ENCODE measurements at places on chromosomes 6 and 20.

- no peak for DNase-seq
These were observed 63.6 kb downstream of the DLGAP4 start for GRCh38 chr20:36369739-36370138.

- DNase-seq: no peak
These were observed 84.7 kb downstream of the CD164 start for GRCh38 chr6:109297406-109298110.

DNA sequence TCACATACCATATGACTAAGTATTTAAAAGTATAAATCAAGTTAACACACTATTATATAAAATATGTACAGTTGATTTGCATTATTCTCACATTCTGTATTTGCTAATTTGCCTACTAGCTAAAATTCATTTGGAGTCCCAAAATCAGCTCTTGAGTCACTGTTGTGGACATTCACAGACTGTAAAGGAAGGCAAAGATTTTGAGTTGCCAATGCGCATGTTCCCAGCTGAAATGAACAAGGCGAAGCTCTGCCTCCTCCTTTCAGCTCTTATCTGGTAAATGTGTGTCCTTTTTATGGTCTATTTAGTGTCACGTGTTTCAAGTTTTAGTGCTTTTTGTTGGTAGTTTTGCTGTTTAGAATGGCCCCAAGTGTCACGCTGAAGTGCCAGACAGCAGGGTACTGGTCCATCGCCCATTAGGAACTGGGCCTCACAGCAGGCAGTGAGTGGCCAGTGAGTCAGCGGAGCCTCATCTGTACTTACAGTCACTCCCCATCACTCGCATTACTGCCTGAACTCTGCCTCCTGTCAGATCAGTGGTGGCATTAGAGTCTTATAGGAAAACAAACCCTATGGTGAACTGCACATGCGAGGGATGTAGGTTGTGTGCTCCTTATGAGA, 87.2 kb upstream of the ADTRP start:
- no peak for DNase-seq

GRCh38 chr20:48823960-48824498, 3.8 kb downstream of the PREX1 start:
- DNase-seq: peak; percentile 43

- peak; percentile 57 for DNase-seq
These were observed 35.0 kb upstream of the DSN1 start for GRCh38 chr20:36808317-36809257.

- no peak for DNase-seq
These were observed 9.7 kb downstream of the CST7 start for GRCh38 chr20:24958506-24959385.

DNA sequence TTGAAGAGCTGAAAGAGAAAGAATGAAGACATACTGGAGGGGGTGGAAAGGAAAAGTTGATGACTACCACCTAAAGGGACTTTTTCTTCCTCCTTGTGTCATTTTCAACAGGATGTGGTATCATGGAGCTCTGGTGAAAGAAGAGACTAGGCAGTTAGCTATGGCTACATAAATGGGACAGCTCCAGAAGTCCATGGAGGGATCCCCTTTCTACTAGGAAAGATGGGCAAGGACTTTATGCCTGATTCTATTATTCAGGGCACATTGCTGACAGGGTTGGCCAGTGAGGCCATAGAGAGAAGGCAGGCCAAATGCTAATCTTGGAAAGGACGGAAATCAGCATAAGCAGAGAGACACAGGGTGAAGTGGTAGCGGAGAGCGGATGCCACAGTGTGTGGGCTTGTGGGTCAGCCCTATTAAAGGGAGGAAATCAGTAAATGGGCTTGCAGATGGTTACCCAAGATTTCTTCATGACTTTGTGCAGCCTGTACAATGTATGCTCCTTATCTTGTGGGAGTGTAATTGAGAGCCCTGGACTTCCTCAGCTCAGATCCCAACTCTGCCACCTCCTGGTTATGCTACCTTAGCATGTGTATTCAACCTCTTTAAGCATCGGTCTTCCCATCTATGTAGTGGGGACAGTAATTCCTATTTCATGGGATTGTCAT, 77.4 kb upstream of the TMEM170B start:
- no peak for DNase-seq

DNA sequence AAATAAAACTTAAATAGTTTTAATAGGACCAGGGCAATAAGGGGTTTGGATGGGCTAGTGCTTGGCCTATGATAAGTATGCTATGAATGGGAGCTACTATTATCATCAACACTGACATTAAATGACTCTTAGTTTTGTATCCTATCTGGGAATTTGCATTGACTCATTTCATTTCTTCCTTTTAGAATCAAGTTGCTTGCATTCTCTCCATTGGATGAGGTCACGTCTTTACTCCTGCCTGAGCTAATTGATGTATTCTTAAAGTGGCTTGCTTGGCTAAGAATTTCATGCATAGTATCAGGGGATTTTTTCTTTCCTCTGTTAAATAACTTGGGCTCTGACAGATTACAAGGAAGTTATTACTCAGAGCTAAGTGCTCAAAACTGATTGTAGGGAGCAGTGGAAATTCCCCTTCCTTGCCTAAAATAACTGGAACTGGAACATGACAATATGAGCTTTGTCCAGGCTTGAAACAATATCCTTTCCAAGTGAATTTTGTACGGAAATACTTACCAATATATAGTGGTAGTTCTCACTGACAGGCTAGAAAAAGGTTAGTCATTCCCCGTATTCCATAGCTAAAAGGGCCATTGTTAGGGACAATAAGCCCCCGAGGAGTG, 169.9 kb downstream of the BCAS1 start:
- no peak for DNase-seq

DNA sequence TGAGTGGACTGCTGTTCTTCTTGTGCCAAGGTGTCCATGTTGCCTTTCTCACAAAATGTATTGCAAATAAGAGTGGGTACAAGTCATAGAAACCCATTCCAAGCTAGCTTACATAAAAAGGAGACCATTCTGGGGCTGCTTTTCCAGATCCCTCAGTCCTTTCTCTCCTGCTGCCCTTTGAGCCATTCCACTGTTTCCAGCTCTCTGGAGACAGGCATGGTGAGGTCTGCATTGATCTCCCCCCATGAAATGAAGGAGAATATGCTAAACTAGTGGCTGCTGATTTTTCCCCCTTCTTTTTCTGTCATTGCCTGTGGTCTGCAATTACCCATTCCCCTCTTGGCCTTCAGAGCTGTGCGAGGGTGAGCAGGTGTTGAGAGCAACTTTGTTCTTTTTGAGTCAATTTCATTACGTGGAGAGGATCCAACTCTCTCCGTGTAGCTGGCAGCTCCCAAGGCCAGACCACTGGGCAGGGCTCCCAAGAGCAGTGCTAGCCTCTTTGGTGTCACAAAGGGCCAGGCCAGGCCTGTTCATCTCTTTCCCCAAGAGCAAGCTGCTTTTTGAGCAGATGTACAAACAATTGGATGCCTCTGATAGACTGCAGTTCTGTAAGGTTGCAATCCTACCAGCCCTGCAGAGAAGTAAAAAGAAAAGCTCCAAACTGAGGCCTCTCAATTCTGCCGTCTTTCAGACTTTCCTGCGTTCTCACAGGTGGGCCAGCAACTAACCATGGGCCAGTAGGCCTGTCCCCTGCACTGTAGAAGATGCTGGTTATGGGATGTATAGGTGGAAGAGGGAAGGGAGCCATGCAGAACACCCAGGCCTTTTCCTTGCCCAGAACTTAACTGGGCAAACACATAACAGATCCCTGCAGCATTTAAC, 96.1 kb upstream of the ARMC2 start:
- no peak for DNase-seq

- DNase-seq: no peak
These were observed 348.3 kb upstream of the RSPO3 start for GRCh38 chr6:126770176-126770575.

DNA sequence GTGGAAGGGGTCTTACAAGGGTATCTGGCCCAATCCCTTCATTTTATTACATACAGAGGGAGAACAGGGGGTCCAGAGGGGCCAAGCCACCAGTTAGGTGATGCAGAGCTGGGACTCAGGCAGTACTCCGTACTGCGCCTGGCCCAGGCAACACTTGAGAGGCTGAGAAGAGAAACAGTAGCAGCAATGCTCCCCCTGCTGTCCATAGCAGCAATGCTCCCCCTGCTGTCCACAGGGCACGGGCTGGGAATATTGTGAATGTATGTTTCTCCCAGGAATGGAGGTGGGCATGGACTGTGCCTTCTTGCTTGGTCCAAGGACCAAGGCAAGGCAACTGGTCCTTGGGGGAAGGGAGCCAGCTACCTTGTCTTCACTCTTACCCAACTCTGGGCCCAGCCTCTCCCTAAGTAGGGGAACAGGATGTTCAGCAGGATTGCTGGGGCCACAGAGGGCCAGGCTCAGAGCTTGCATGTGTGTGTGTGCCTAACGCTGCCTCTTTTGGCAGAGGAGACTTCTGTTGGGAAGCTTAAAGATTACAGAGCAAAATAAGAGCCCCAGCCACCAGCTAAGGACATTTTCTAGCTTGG, 14.8 kb upstream of the FAM83C start:
- no peak for DNase-seq

DNA sequence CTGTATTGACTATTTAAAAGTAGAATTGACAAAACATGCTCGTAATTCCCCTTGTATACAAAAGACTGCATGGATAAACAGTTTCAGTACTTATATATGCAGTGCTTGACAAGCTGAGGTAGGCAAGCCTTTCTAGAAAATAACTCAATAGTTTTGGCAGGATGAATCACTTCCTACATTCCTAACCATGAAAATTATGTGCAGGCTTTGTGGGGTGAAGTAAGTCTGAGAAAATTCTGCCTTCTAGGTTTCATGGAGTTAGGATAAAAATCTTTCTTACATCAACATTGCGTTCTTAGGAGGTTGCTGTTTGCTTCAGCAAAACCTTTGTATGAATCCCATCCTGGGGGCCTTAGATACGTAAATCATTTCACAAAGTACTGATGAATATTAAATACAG, 801.4 kb upstream of the EYS start:
- DNase-seq: no peak

- DNase-seq: peak; percentile 35
These were observed 131.8 kb upstream of the PROKR2 start for GRCh38 chr20:5448449-5449118.

- no peak for DNase-seq
These were observed 157.1 kb downstream of the BCKDHB start for GRCh38 chr6:80263585-80263984.

DNA sequence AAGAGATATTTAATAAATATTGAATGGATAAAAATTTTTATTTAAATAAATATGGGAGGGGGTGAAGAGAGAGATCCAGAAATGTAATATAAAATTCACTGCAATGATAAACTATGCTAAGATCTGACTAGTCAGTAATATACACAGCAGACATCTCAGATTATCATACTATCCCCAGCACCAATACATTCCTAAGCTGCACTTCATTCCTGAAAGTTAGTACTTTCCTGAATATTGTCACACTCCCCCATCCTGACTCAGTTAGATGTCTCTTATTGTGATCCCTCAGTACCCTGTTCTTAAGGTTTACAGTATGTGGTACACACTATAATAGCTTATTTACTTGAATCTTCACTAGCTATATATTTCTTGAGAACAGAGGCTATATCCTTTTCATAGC, 88.3 kb upstream of the KCNQ5 start:
- no peak for DNase-seq

DNA sequence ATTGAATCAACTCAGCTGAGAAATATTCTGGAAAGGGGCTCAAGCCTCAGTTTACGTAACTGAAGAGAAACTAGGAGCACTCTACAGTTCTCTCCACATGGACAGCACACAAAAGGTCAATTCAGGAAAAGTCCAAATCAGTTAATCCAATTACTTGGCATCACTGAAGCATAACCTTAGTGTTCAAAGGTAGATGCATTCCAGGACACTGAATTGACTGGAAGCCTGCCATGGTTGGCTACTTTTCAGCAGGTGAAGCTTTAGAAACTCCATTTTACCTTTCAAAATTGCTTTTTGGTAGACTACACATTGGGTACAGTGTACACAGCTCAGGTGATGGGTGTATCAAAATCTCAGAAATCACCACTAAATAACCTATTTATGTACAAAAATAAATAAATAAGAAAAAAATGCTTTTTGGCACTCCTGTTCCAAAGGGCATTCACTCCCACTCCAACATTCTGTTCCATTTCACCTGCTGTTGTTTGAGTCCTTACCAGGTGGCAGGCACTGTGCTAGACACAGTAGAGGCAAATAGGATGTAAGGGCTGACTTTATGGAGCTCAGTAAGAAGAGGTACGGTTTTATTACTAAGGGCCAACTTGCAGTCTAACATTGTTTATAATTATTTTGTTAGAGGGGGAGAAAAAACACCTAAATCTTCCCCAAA, 153.4 kb downstream of the FAXC start:
- DNase-seq: no peak

DNA sequence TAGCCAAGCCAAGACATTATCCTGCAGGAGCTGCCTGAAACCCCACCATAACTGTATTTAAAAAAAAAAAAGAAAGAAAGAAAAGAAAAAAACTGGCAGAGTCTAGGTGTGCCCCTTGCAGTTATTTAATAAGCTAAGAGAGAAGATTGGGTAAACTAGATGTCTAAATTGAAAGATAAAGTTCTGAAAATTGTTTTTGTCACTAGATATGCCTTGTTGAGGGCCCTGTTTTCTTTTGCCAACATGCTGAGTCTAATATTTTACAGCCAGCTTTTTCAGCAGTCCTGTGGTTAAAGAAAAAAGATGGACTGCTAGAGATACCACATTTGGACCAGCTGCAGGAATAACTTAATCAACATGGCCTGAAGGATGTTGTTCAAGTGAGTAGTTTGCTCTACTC, 116.3 kb upstream of the TCF21 start:
- DNase-seq: no peak
